ENCODE measurements at places on chromosomes 4 and X. TPM values are rescaled to one million over a fixed set of nuclear protein-coding genes. Genes with fewer than 3 reads are reported as not detected.

Gene PCDH19
- not detected for total RNA-seq

Gene SCML2
- 3.0 TPM for total RNA-seq

Gene BGN
- total RNA-seq: not detected

Gene MORF4L2
- 154 TPM for total RNA-seq

Gene SLC7A11
- total RNA-seq: 15.4 TPM

Gene CXCL8
- total RNA-seq: 2.0 TPM

Gene CSAG3
- total RNA-seq: 5.3 TPM

Gene BMPR1B
- total RNA-seq: not detected

Gene PNMA3
- 2.2 TPM for total RNA-seq

Gene GABRE
- total RNA-seq: not detected

- H3K27me3 ChIP-seq: no peaks in the 10 kb centered on the region
- no peak for DNase-seq
- no peak overlapping the region for H3K4me3 ChIP-seq
- H3K27ac ChIP-seq: no peak overlapping the region
- no peaks in the 10 kb centered on the region for H3K36me3 ChIP-seq
Observed at GRCh38 chr4:130591091-130591490, 1495.1 kb downstream of the C4orf33 start.

DNA sequence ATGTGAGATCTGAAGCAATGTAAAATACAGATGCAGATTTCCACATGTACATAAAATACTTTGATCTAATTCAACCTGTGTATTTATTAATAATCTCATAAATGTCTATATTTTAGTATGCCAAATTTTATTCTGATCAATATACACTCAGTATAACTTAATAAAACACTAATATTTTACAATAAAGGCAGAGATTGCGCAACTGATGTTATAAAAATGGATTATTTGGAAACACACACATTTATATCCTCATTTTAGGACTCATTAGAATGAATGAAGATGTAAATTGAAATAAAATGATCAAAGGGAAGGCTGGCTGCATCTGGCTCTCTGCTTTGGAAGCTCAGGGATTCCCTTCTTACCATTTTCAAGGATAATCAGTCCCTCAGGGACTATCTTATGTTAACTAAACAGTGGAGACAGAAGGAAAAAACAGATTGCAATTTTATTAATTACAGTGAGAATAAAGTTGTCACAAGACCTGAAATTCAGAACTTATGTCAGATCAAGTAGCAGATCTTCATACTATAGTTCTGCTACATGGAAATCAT is 900.9 kb upstream of the EPHA5 start:
- no peaks in the 10 kb centered on the region for H3K36me3 ChIP-seq
- no peaks in the 10 kb centered on the region for H3K27me3 ChIP-seq
- H3K27ac ChIP-seq: no peak overlapping the region
- no peaks in the 10 kb centered on the region for H3K4me1 ChIP-seq
- DNase-seq: no peak
- no peak overlapping the region for H3K4me3 ChIP-seq

GRCh38 chr4:181566490-181566889 is 676.7 kb upstream of the TENM3 start:
- H3K4me3 ChIP-seq: no peak overlapping the region
- DNase-seq: no peak
- H3K27me3 ChIP-seq: no peaks in the 10 kb centered on the region

DNA sequence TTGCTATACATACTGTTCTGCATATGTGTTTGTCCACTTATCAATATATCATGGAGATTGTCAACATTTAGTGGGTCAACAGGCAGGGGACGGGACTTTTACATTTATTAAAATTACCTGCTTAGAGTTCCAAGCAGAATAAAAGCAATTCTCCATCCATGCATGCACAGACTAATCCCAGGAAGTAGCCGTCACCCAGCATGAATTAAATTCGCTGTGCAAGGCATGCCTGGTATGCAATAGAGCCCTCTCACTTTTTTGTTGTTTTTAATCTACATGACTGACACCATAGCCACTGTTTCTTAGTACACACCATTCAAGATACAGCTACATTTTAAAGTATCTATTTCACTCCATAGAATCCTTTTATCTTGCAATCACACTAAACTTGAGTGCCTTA is 108.9 kb downstream of the USP46 start:
- peaks cover 33% of the 10 kb centered on the region for H3K27me3 ChIP-seq
- DNase-seq: no peak
- no peaks in the 10 kb centered on the region for H3K36me3 ChIP-seq
- no peaks in the 10 kb centered on the region for H3K4me1 ChIP-seq

DNA sequence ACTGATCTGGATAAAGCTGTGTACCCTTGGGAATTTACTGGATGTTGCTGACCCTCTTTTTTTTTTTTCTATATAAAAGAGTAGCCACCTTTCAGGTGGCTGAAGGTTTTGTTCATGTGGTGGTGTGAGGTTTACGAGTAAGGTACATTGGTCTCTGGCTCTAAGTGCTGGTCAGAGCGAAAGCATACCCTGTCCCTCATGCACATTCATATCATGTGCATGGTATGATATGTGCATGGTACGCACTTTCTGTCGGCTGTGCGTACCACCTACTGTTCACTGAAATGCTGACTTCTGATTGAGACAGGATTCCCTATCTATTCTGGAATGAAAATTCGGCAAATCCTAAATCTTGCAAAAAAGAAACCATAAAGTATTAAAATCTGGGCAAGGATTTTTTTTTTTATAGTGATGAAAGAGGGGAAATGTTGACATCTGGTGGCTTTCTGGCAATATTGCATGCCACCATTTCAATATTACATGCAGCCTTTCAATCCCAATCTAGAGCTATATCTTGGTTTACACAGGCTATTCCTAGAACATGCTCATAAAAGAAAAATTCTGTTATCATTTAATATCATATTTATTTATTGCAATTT is 32.8 kb downstream of the FAM149A start:
- no peak overlapping the region for H3K4me3 ChIP-seq
- H3K27ac ChIP-seq: no peak overlapping the region
- H3K36me3 ChIP-seq: no peaks in the 10 kb centered on the region

GRCh38 chr4:111204797-111205196 is 581.9 kb upstream of the PITX2 start:
- no peak overlapping the region for H3K27ac ChIP-seq
- H3K27me3 ChIP-seq: no peaks in the 10 kb centered on the region
- H3K4me1 ChIP-seq: no peaks in the 10 kb centered on the region
- no peaks in the 10 kb centered on the region for H3K36me3 ChIP-seq

- H3K36me3 ChIP-seq: no peaks in the 10 kb centered on the region
- no peak overlapping the region for H3K27ac ChIP-seq
- no peaks in the 10 kb centered on the region for H3K4me1 ChIP-seq
Observed at GRCh38 chr4:86004030-86004429, 355.8 kb downstream of the MAPK10 start.

GRCh38 chrX:39450234-39450977 is 647.4 kb downstream of the BCOR start:
- peaks cover 1% of the 10 kb centered on the region for H3K36me3 ChIP-seq
- H3K27ac ChIP-seq: no peak overlapping the region
- H3K4me1 ChIP-seq: peaks cover 23% of the 10 kb centered on the region
- DNase-seq: no peak

GRCh38 chr4:4362991-4363697 is 23.8 kb upstream of the NSG1 start:
- DNase-seq: no peak
- no peaks in the 10 kb centered on the region for H3K4me1 ChIP-seq
- H3K27ac ChIP-seq: no peak overlapping the region
- no peak overlapping the region for H3K4me3 ChIP-seq
- no peaks in the 10 kb centered on the region for H3K27me3 ChIP-seq

DNA sequence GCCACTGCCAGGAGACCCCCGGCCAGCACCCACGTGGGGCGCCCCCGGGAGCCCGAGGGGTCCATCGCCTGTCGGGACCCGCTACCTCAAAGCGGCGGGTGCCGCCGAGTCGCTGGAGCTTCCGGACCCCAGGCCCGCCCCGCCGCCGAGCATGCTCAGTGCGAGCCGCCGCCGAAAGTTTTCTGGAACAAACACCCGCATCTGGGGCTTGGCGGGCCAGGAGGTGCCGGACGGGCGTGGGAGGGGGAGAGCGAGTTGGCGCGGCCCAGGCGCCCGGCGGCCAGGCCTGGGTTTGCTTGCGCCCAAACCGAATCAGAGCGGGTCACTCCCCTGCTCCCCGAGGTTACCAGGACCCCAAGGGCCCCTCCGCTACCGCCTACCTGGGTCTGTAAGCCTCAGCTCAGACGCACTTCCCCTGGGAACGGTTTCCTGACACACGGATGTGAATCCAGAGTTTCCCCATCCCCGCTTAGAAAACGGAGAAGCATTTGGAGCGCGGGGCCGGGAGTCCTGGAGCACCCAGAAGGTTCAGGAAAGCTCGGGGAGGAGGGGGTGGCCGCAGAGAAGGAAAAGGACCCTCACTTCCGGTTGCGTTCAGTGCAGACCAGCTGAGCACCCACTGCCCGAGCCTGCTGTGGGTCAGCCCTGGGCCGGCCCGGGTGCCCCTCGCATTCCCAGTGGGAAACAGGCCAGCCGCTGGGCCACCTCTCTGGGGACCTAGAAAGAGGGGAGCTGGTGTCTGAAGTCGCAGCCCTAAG is at the start of gene EVC2:
Gene EVC2, minus strand, starts transcription at position 111 of the 758 bp plus-strand sequence. Its CDS starts 46 bp downstream, at position 65.
- H3K4me3 ChIP-seq: peak within 1 kb of the TSS; percentile 43
- H3K27ac ChIP-seq: no peak within 1 kb of the TSS
- H3K27me3 ChIP-seq: peaks cover 44% of the 10 kb centered on the region
- peak; percentile 58 for DNase-seq
- peaks cover 21% of the 10 kb centered on the region for H3K4me1 ChIP-seq
- H3K36me3 ChIP-seq: peaks cover 1% of the 10 kb centered on the region

- H3K4me3 ChIP-seq: no peak overlapping the region
- no peak overlapping the region for H3K27ac ChIP-seq
- H3K4me1 ChIP-seq: no peaks in the 10 kb centered on the region
- no peaks in the 10 kb centered on the region for H3K36me3 ChIP-seq
- DNase-seq: no peak
Observed at GRCh38 chr4:112752061-112752460, 115.1 kb downstream of the LARP7 start.

DNA sequence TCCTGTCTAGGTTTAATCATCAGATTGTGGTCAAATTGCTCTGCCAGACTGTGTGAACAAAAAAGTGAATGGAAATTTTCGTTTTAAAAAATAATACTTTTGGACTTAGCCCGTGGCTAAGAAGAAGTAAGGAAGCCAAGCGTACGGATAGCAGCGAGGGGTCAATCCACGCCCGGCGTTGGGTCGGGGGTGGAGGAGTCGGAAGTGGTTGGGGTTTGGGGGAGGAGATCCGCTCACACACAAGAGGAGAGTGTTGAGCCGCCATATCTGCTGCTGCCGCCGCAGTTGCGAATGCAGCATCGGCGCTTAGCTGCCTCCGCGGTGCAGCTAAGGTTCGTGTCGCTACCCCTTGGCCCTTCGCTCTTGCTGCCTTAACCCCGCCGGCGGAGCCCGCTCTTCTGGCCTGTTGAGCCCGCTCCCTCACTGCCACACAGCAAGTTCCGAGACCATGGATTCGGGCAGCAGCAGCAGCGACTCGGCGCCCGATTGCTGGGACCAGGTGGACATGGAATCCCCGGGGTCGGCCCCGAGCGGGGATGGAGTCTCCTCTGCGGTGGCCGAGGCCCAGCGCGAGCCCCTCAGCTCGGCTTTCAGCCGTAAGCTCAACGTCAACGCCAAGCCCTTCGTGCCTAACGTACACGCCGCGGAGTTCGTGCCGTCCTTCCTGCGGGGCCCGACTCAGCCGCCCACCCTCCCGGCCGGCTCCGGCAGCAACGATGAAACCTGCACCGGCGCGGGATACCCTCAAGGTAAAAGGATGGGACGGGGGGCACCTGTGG is at the start of gene GSPT2:
Gene GSPT2, plus strand, starts transcription at position 264 of the 779 bp plus-strand sequence. Its CDS starts 185 bp downstream, at position 449.
- peaks cover 47% of the 10 kb centered on the region for H3K27me3 ChIP-seq
- H3K4me3 ChIP-seq: peak within 1 kb of the TSS; percentile 84
- H3K4me1 ChIP-seq: peaks cover 16% of the 10 kb centered on the region
- peaks cover 17% of the 10 kb centered on the region for H3K36me3 ChIP-seq
- peak within 1 kb of the TSS; percentile 95 for H3K27ac ChIP-seq
- DNase-seq: peak; percentile 70

DNA sequence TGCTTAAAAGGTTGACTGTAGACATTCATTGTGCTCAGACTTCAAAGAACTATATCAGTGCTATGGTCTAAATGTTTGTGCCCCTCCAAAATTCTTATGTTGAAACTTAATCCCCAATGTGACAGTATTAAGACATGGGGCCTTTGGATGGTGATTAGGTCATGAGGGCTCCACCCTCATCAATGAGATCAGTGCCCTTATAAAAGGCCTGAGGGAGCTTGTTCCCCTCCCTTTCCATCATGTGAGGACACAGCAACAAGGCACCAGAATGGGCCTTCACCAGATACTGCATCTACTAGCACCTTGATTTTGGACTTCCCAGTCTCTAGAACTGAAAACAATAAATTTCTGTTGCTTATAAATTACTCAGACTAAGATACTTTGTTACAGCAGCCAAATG is 28.3 kb downstream of the CLOCK start:
- no peak overlapping the region for H3K4me3 ChIP-seq
- no peak overlapping the region for H3K27ac ChIP-seq
- no peak for DNase-seq
- no peaks in the 10 kb centered on the region for H3K27me3 ChIP-seq

- H3K27me3 ChIP-seq: peaks cover 17% of the 10 kb centered on the region
- H3K36me3 ChIP-seq: peaks cover 1% of the 10 kb centered on the region
- H3K27ac ChIP-seq: no peak overlapping the region
- no peak overlapping the region for H3K4me3 ChIP-seq
Observed at GRCh38 chr4:110540581-110540980, 64.6 kb downstream of the ENPEP start.

GRCh38 chrX:151174581-151175282 is 1.7 kb upstream of the GPR50 start:
- peaks cover 80% of the 10 kb centered on the region for H3K27me3 ChIP-seq
- H3K4me1 ChIP-seq: peaks cover 9% of the 10 kb centered on the region
- H3K4me3 ChIP-seq: no peak overlapping the region
- DNase-seq: no peak

DNA sequence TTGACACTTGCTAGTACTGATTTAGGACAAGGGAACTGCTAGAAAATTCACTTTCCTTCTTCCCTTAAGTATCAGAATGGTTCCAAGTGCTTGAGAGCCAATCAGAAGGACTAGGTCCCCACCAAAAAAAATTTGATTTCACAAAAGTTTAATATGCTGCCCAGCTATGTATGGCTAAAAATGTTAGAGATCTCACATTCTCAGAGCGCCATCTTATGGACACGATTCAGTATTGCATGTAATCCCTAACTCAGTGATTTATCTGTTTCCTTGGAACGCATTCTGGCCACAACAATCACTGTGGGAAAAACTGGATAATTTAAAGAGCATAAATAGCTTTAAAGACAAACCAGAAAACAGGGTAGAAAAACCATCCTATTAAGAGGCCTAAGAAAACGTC is 255.1 kb upstream of the GPC4 start:
- DNase-seq: no peak
- H3K4me3 ChIP-seq: no peak overlapping the region
- no peaks in the 10 kb centered on the region for H3K36me3 ChIP-seq

- no peak overlapping the region for H3K27ac ChIP-seq
- H3K36me3 ChIP-seq: peaks cover 3% of the 10 kb centered on the region
- peaks cover 25% of the 10 kb centered on the region for H3K4me1 ChIP-seq
- no peak overlapping the region for H3K4me3 ChIP-seq
- no peak for DNase-seq
Observed at GRCh38 chr4:74012130-74012529, 13.7 kb upstream of the CXCL5 start.
